Transverse colon (tissue), 4 donors: ENCODE measurements at places on chromosomes 2 and 18. TPM values are rescaled to one million over a fixed set of nuclear protein-coding genes. Genes with fewer than 3 reads are reported as not detected.

GRCh38 chr2:197306696-197307040 lies 3.9 kb downstream of the ANKRD44 start:
- H3K27me3 ChIP-seq, result no peaks in the 10 kb centered on the region
- H3K36me3 ChIP-seq, result no peaks in the 10 kb centered on the region
- DNase-seq, result peak; percentile 26
- H3K27ac ChIP-seq, result peak overlapping the region; percentile 88
- H3K4me1 ChIP-seq, result peaks cover 22% of the 10 kb centered on the region
- no peak overlapping the region for H3K4me3 ChIP-seq

DNA sequence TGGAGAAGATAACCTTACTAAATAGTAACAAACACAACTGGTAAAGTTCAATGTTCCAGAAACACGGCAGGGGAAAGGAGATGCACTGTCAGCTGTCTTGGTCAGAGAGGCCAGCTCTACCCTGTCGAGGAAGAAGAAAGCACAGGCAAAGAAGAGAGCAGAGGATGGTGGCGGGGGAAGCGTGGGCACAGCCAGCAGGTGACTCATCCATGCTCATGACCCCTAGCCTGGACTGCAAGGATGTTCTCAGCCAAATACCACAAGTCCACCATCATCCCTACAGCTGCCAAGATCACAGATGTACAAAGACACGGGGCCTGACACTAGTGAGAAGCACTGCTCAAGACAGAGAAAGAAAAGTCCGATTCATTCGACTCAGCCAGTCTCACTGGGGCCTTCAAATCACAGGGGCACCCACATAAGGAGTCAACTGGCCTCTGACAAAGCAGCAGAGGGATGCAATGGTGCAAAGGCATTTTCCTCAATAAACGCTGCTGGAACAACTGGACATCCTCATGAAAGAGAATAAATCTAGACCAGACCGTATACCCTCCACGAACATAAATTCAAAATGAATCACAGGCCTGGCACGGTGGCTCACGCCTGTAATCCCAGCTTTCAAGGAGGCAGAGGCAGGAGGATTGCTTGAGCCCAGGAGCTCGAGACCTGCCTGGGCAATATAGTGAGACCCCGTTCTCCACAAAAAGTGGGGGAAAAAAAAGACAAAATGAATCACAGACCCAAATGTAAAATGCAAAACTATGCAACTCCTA lies 5.6 kb downstream of the DTYMK start:
- H3K4me1 ChIP-seq, result peaks cover 6% of the 10 kb centered on the region
- H3K4me3 ChIP-seq, result no peak overlapping the region
- H3K27ac ChIP-seq, result peak overlapping the region; percentile 14
- DNase-seq, result no peak
- H3K36me3 ChIP-seq, result no peaks in the 10 kb centered on the region

DNA sequence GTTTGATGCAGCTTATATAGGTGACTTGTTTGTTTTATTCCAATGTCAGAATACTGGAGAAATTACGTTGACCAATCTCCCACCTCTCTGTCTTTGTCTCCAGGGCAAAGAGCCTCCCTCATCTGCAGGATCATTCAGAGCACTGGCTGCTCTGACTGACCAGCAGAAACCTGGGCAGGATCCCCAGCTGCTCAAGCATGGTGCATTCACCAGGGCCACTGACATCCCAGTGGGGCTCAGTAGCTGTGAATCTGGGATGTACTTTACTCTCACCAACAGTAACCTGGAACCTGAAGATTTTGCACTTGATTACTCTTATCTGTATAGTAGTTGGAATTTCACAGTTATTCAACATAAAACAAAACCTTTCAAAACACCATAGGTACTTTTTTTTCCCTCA lies 235.9 kb downstream of the ANKRD36 start:
- no peaks in the 10 kb centered on the region for H3K4me1 ChIP-seq
- no peak overlapping the region for H3K4me3 ChIP-seq
- no peak for DNase-seq

GRCh38 chr2:202642567-202642966 lies 7.8 kb downstream of the FAM117B start:
- no peaks in the 10 kb centered on the region for H3K27me3 ChIP-seq
- no peak overlapping the region for H3K4me3 ChIP-seq
- no peak for DNase-seq
- peaks cover 13% of the 10 kb centered on the region for H3K4me1 ChIP-seq
- peak overlapping the region; percentile 69 for H3K27ac ChIP-seq
- no peaks in the 10 kb centered on the region for H3K36me3 ChIP-seq

DNA sequence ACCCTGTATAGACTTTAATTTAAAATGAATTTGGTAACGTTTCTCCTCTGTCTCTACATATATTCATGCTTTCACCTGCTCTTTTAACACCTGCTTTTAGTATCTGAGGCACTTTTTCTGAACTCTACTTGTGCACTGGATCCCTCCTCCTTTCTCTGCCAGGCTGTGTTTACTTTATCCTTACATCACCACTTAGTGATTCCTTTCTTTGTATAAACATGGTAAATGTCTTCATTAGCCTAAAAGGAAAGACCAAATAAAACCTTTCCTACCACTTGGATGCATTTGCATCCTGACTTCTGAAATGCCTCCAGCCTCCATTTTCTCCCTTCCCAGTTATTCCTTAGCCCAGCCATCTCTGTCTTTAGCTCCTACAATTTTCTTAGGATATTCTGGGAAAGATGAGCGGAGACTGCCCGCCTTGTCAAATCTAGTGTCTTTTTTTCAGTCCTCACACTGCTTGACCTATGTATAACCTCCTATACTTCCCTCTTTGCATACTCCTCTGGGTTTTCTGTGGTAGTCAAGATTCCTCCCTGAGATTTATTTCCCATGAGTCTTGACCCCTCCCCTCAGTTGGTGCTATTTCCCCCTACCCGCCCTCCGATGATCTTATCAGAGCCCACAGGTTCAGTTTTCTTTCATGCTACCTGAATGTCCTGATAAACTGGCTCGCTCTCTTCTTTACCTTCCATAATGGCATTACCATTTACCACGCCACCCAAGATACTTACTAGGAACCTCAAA lies 44.8 kb downstream of the REL start:
- H3K4me1 ChIP-seq, result no peaks in the 10 kb centered on the region
- no peaks in the 10 kb centered on the region for H3K27me3 ChIP-seq
- no peak overlapping the region for H3K27ac ChIP-seq
- H3K36me3 ChIP-seq, result peaks cover 18% of the 10 kb centered on the region
- H3K4me3 ChIP-seq, result no peak overlapping the region
- DNase-seq, result no peak

DNA sequence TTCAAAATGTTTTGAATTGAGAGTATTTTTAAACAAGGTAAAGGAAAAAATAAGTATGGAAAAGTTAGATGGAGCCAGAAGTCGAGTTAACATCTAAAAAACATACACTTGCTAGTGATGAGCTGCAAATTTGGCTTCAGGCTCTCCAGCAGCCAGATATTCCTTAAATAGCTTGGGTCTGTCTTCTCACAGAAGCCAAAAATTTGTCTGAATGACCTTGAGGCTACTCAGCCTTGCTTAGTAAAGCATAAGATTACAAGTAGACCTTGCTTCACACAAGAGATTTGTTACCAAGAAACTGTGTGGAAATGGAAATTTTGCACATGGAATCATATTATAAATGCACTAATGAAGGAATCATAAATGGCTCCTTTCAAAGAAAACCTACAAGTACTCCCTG lies 40.8 kb upstream of the GRB14 start:
- H3K36me3 ChIP-seq, result no peaks in the 10 kb centered on the region
- H3K4me3 ChIP-seq, result no peak overlapping the region
- no peaks in the 10 kb centered on the region for H3K4me1 ChIP-seq
- H3K27ac ChIP-seq, result no peak overlapping the region
- no peaks in the 10 kb centered on the region for H3K27me3 ChIP-seq
- DNase-seq, result no peak

DNA sequence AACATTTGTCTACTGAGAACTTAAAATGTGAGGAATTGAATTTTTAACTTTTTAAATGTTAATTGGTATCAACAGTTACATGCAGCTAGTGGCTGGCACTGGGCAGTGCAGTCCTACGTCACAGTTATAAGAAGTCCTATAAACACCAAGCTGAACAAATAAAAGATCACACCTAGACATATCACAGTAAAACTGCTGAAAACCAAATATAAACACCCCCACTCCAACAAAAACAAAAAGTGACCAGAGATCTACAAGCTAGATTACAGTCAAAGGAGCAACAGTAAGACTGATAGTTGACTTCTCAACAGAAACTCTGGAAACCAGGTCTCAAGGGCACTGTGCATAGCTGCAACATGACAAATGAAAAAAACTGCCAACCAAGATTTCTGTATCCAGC lies 19.4 kb downstream of the TLK1 start:
- DNase-seq, result no peak
- H3K27ac ChIP-seq, result no peak overlapping the region
- H3K4me3 ChIP-seq, result no peak overlapping the region
- H3K36me3 ChIP-seq, result no peaks in the 10 kb centered on the region

- DNase-seq, result no peak
- no peaks in the 10 kb centered on the region for H3K4me1 ChIP-seq
- no peaks in the 10 kb centered on the region for H3K27me3 ChIP-seq
- H3K4me3 ChIP-seq, result no peak overlapping the region
- no peaks in the 10 kb centered on the region for H3K36me3 ChIP-seq
Observed at GRCh38 chr2:8378016-8378810, 303.6 kb upstream of the ID2 start.

GRCh38 chr2:15852811-15853210 lies 87.5 kb upstream of the MYCN start:
- H3K4me1 ChIP-seq, result no peaks in the 10 kb centered on the region
- no peaks in the 10 kb centered on the region for H3K36me3 ChIP-seq
- no peaks in the 10 kb centered on the region for H3K27me3 ChIP-seq
- H3K4me3 ChIP-seq, result no peak overlapping the region
- DNase-seq, result no peak

DNA sequence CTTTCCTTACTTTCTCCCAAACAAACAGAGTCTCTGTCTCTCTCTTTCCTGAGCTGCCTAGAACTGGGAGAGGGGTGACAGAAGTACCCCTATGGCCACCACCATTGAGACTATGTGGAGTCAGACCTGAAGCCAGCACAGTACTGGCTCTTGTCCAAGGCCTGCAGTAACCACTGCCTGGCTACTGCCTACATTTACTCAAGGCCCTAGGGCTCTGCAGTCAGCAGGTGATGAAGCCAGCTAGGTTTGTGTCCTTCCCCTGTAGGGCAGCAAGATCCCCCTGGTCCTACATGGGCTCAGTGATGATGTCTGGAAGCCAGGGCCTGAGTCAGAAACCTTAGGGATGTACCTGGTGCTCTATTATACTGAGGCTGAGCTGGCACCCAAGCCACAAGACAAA lies 12.2 kb downstream of the MYO3B start:
- DNase-seq, result no peak
- H3K27ac ChIP-seq, result no peak overlapping the region
- no peaks in the 10 kb centered on the region for H3K36me3 ChIP-seq
- H3K4me3 ChIP-seq, result no peak overlapping the region
- H3K27me3 ChIP-seq, result no peaks in the 10 kb centered on the region

DNA sequence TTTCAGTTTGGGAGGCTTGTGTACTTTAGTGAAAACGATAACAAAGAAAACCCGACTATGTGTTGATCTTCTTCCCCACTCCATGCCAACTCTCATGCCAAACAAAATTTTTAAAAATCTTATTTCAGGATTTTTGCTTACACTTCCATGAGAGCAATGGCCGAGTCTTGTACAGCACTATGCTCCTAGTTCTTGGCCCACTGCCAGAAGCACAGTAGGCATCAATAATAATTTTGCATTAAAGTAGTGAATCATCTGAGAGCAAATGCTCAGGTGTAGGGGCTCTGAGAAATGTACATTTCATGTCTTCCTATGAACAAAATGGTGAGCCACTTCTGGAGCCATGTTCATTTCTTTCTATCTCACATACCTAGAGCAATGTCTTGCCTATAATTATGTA lies 62.2 kb downstream of the MAP3K19 start:
- no peak overlapping the region for H3K4me3 ChIP-seq
- no peak overlapping the region for H3K27ac ChIP-seq
- H3K36me3 ChIP-seq, result no peaks in the 10 kb centered on the region
- no peaks in the 10 kb centered on the region for H3K4me1 ChIP-seq

- H3K27ac ChIP-seq, result no peak overlapping the region
- no peak for DNase-seq
- no peak overlapping the region for H3K4me3 ChIP-seq
- H3K36me3 ChIP-seq, result no peaks in the 10 kb centered on the region
- no peaks in the 10 kb centered on the region for H3K27me3 ChIP-seq
Observed at GRCh38 chr2:213934560-213934959, 476.3 kb upstream of the VWC2L start.

DNA sequence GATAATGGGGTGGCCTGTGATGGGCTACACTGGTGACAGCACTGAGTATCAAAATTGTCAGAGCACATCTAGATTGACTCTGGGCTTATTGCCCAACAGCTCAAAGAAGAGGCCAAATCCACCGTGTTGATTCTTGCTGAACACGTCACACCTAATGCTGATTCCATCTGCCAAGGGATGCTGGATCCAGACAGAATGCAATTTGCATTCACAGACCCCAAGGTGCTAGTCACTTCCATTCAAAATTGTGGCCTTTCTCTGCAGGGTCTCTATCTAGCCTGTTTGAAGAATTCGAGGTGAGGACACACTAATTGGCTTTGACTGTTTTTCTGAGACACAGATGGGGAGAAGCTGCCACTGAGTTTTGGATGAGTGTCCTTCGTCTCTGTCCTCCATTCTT lies 13.5 kb upstream of the GPR39 start:
- no peaks in the 10 kb centered on the region for H3K27me3 ChIP-seq
- H3K27ac ChIP-seq, result no peak overlapping the region
- no peak overlapping the region for H3K4me3 ChIP-seq
- no peaks in the 10 kb centered on the region for H3K4me1 ChIP-seq
- no peak for DNase-seq

- H3K4me3 ChIP-seq, result no peak overlapping the region
- no peak overlapping the region for H3K27ac ChIP-seq
- H3K36me3 ChIP-seq, result no peaks in the 10 kb centered on the region
- H3K4me1 ChIP-seq, result no peaks in the 10 kb centered on the region
Observed at GRCh38 chr18:35786365-35787042, 186.0 kb upstream of the RMP24 start.

DNA sequence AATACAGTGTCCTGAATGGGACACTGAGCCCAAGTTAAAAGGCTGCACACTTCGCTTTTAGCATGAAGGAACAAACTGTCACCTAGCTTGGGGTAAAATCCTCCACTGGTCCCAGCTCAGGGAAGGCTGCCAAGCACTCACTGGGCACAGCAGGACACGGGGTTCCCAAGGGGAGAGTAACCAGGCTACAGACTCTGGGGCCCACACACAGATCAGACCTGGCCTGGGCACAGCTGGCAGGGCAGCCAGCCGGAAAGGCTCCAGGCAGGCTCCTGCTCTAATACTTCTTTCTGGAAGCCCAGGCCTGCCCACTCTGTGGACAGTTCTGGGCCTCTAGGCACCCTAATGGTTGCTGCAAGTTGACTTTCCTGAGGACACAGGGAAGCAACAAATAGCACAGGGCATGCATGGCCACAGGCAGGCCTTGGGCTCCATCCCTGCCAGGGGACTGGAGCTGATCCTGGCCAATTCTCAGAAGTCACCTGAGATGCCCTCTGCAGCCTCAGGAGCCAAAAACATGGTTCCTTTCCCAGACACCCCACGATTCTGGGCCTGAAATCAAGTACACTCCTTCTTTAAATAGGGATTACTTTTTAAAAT lies 18.7 kb upstream of the SULT1C3 start:
- H3K4me3 ChIP-seq, result no peak overlapping the region
- no peak for DNase-seq
- H3K4me1 ChIP-seq, result no peaks in the 10 kb centered on the region
- H3K27me3 ChIP-seq, result no peaks in the 10 kb centered on the region
- H3K36me3 ChIP-seq, result no peaks in the 10 kb centered on the region

GRCh38 chr2:218130377-218130776 lies 4.5 kb downstream of the CXCR2 start:
- H3K27me3 ChIP-seq, result peaks cover 15% of the 10 kb centered on the region
- H3K4me1 ChIP-seq, result no peaks in the 10 kb centered on the region
- H3K4me3 ChIP-seq, result no peak overlapping the region

Gene ABCB11
- total RNA-seq, result 41.8 TPM

Gene HOXD12
- total RNA-seq, result not detected

Gene ALKAL2
- 0.96 TPM for total RNA-seq

Gene ZNF892
- 6.8 TPM for total RNA-seq

Gene KYNU
- total RNA-seq, result 4.6 TPM
